ENCODE measurements at places on chromosomes 12 and 14. TPM values are rescaled to one million over a fixed set of nuclear protein-coding genes. Genes with fewer than 3 reads are reported as not detected.

The MORN3 gene
- 0.17 TPM for total RNA-seq

The HCAR1 gene
- total RNA-seq, result 0.03 TPM

The SPTB gene
- 1.5 TPM for total RNA-seq

The RNASE1 gene
- total RNA-seq, result 0.12 TPM

The BIN2 gene
- total RNA-seq, result 0.09 TPM

The LMNTD1 gene
- not detected for total RNA-seq

The CCDC184 gene
- 2.7 TPM for total RNA-seq

The NPFF gene
- not detected for total RNA-seq

The FAM222A gene
- 5.7 TPM for total RNA-seq

The TMEM132D gene
- not detected for total RNA-seq

The AMIGO2 gene
- total RNA-seq, result 91.4 TPM

The EEA1 gene
- total RNA-seq, result 7.6 TPM

The TDRD9 gene
- 0.25 TPM for total RNA-seq

The PTPRQ gene
- 0.06 TPM for total RNA-seq

The CLEC4E gene
- 0.09 TPM for total RNA-seq
